AG10803 (cell line): ENCODE measurements at places on chromosomes 5 and 9.
A peak's percentile ranks its signal among the peaks of the same experiment; 100 is the strongest.

GRCh38 chr9:91782708-91783214, 167.3 kb downstream of the ROR2 start:
- no peak for DNase-seq

GRCh38 chr9:792331-793260, 48.9 kb upstream of the DMRT1 start:
- DNase-seq = peak; percentile 16

DNA sequence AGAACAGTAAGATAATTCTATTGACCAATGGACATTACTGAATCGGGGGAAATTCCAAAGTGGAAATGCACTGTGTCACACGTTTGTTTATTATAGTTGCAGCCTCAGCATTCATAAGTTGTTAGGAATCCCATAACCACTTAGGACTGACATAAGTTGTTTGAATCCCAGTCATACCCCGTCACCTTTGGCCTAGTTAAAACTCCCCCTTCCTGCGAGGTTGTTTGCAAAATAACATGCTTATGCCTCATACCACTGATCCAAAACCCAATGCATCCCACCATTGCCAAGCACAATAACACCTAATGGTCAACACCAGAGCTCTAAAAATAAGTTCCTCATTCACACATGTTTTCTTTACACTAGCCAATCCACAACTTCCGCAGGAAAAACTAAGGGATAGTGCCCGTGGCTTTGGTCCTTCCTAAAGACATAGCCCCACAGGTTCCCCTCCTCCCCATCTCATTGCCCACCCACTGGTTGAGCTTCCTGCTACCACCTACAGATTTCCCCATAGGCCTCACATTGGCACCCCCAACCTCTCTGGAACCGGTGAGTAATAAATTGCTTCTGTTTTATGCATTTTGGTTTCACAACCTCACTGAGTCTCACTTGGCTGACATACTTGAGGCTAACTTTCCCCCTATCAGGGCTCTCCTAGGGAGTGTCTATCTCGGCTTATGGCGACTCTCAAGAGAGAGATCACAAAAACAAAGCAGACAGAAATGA, 42.3 kb upstream of the MUSK start:
- peak; percentile 89 for DNase-seq

DNA sequence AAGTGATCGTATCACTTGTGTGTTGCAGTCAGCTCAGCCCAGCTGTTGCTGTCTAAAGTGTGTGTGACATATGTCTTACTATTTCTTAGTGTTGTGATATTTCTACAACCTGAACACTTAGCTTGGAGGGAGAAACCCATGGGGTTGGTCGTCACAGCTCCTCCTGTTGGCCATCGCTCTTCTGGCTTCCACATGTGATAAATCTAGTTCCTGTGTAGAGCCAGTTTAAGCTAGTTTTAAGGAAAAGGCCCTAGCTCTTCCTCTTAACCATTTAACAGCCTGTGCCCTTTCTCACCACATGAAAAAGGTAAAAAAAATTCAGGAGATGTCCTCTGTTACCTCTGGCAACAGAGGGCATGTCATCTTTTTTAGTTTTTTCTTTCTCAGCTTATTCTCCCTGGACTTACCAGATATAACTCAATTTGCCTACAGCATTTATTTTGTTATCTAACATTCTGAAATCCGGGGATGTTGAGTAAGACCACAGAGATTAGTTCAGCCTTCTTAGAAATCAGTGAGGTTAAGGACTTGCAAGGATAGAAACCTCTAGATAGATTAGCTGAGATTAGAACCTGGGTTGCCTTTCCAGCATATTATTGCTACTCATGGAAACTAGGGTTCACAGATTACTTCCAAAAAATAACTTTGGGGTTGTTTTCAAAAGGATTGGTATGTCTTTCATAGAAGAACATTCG, 100.4 kb downstream of the GAPVD1 start:
- DNase-seq = no peak

DNA sequence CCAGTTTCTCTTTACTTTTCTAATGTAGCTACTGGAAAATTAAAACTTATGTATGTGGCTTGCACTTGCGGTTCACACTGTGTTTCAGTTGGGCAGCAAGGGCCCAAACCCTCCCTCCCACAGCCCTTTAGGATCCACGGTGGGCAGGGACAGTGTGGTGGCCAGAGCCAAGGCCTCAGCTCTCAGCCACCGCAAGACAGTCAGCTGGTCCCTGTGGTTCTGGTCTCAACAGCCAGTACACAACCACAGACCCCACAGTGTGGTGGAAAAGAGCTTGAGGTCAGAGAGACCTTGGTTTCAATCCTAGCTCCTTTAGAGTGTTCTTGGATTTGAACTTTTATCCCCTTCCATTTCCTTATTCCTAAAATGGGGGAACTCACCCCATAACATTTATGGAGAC, 153.0 kb upstream of the SMIM23 start:
- no peak for DNase-seq

GRCh38 chr9:131398204-131398603, 4.3 kb downstream of the PRRC2B start:
- no peak for DNase-seq
